ENCODE measurements at places on chromosomes 11 and 22.
A peak's percentile ranks its signal among the peaks of the same experiment; 100 is the strongest.

DNA sequence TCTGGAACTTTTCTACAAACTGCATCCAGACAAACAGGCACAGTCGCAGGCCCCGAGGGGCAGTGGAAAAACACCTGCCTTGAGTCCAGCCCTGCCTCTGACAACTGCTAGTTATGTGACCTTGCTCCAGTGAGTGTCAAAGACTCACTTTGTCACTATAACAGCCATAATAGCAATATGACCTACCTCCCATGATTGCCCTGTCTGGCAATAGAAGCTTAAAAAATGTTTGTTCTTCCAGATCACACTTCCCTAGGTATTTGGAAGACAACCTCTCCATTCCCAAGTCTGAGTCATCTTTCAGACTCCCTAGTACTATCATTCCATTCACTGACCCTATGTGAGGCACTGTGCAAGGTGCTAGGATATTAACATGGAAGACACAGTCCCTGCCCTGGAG lies 74.5 kb downstream of the RPL27A start:
- no peak for DNase-seq

DNA sequence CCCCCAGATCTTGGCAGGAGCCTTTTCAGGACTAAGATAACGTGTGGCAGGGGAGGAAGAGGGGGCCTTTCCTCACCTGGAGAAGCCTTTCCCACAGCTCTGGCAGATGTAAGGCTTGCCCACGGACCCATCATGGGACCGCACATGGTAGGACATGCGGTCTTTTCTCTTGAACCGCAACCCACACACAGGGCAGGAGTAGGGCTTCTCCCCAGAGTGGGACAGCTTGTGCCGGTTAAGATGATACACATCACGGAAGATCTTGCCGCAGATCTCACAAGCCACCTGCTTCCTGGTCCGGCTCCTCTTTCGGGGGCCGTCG lies 1.9 kb downstream of the PATZ1 start:
- DNase-seq: no peak

GRCh38 chr11:21774212-21774611 lies 418.7 kb upstream of the ANO5 start:
- no peak for DNase-seq

DNA sequence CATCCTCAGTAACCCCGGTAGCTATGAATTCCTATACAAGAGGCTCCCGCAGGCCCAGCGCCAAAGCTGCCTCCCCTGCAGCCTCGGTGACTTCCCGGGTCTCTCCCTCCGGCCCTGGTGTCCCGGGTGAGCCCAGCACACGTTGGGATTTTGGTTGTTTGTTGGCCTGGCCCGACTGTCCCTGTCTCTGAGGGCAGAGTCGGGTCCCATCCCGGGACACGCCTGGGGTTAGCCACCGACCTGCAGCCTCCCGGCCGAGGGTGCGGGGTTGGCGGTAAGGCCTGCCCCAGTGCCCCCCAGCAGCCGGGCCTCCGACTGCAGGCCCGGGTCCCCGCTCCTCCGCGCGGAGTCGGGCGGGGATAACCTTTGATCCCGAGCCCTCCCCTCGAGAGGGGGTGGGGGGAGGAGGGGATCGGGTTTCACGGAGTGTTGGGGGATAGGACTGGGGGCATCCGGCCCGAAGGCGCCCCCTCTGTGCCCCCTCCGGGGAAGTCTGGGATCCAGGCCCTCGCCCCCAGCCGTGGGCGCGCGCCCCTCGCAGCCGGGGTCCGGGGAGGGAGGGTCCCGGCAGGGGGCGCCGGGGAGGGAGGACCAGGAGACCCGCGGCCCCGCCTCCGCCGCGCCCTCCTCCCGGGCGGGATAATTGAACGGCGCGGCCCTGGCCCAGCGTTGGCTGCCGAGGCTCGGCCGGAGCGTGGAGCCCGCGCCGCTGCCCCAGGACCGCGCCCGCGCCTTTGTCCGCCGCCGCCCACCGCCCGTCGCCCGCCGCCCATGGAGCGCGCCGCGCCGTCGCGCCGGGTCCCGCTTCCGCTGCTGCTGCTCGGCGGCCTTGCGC lies at the start of gene FBLN1:
Gene FBLN1, plus strand, starts transcription at position 669 of the 835 bp plus-strand sequence. Its CDS starts 103 bp downstream, at position 772.
- no peak for DNase-seq

DNA sequence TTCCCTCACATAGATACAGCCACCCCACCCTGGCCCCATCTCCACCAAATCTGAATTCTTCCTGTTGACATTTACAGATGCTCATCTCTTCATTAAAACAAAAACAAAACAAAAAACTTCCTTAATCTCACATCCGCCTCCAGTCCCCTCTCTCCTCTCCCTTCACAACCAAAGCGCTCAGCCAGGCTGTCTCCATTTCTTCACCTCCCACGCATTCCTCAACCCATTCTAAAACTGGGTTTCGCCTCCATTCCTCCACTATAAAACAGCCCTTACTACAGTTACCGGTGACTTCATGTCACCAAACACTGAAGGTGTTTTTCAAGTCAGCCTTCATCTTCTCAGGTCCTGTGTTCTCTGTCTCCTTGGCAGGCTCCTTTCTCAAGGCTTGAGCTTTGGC lies 9.6 kb downstream of the BACE1-AS start:
- no peak for DNase-seq

- no peak for DNase-seq
Measured at GRCh38 chr22:44661659-44662569, 40.1 kb upstream of the PRR5 start.

- DNase-seq: no peak
Measured at GRCh38 chr11:129933891-129934290, 38.5 kb upstream of the NFRKB start.

DNA sequence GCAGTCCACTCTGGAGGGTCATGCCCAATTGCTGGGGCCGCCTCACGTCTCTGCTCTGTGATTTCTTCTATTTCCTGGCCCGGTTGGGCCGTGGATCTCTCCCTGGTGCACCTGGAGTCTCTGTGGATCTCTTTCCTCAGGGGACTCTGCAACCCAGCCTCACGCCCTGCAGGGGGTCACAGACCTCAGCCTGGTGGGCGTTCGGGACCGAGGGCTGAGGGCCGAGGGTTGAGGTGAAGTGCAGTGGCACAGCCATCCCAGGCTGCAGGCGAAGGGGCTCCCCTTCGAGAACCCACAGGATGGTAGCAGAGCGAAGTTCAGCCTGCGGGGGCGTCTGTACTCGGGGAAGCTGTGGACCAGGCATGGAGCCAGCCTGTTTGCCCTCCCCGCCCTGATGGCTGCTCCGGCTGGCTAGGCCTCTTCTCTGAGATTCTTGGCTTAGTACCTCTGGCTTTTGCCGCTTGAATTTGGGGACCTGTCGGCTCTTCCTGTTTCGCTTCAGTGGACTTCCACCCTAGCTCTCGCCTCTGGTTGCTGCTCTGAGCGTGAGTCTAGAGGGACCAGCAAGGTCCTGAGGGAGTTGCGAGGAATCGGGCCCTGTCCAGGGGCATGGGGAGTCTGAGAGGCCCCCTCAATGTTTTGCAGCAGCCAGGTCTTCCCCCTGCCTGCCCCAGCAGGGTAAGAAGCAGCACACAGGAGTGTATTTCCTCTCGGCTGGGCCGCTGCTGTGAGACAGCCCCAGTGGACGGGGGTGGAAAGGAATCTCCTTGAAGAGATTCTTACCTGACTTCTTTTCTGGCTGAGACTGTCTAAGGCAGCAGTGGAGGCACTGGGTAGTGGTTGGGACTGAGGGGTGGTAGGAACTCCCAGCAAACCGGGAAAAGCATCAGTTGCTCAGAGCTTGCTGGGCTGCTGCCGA lies 140.8 kb downstream of the TBC1D22A start:
- no peak for DNase-seq

DNA sequence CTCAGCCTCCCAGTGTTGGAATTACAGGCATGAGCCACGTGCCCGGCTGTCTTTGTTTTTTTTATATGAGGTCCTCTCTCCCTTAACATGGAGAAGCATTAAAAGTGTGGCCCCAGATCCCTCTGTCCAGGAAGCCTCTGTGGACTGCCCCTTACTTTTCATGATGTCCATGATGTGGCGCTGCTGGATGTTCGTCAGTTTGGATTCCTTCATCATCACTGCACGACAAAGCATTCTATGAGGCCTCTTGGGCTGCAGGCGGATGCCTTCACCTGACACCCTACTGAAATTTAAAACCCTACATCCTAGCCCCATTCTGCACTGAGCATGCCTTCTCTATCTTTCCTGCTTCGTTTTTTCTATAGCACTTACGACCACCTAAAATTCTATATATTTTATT lies 2.1 kb downstream of the C22orf23 start:
- DNase-seq: no peak

DNA sequence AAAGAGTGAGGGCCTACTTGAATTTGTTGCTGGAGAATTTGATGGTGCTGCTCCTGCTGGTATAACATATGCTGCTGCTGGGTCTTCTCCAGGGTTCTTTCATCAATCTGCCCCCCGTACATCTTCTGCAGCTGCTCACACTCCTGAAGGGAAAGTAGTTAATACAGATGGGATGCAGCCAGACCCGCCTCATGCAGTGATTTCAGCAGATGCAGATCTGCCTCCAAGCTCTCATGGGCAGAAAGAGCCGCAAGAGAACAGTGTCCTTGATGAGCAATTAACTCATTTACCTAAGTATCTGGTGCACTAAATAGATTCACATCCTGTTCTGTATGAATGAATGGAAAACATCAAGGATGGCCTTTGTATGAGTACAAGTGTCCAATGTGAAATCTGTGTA lies 24.8 kb upstream of the APOA1 start:
- DNase-seq: no peak

DNA sequence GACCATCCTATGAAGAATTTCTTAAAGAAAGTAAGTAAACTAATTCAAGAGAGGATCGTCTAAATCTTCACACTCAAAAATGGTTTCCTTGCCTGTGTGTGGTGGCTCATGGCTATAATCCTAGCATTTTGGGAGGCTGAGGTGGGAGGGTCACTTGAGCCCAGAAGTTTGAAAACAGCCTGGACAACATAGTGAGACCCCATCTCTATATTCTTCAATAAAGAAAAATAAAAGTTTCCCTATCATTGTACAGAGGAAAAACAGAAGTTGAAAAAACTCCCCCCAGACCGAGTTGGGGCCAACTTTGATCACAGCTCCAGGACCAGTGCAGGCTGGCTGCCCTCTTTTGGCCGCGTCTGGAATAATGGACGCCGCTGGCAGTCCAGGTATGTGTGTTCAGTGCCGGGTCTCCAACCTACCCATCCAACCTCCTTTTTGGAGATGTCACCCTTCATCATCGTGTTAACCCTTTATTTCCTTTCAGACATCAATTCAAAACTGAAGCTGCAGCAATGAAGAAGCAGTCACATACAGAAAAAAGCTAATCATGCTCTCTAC lies 3.0 kb downstream of the RPS25 start:
- DNase-seq: no peak

- no peak for DNase-seq
Measured at GRCh38 chr11:116654526-116654925, 118.3 kb downstream of the BUD13 start.

GRCh38 chr11:31619980-31620379 lies 110.4 kb downstream of the ELP4 start:
- DNase-seq: no peak

- no peak for DNase-seq
Measured at GRCh38 chr11:118117790-118118601, 31.2 kb upstream of the SMIM35 start.

DNA sequence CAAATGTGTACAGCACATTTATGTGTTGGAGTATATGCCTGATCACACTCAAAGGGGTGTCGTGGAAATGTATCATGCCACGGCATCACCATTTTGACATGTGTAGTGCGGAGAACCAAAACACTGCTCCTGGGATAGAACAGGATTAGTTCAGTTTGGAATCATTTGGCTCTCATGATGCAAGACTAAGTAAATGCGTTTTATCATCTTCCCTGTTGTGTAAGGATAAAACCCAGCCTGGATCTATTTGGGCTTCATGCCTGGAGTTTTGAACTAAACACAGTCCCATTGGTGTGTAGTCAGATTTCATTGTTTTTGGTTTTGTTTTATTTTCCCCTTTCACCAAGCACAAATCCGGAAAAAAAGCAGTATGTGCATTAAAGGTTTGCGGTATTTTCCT lies 574.3 kb downstream of the NTM start:
- DNase-seq: no peak

GRCh38 chr11:113817162-113817561 lies 37.6 kb downstream of the CLDN25 start:
- DNase-seq: no peak

GRCh38 chr11:67351275-67352005 lies 1.9 kb downstream of the POLD4 start:
- peak; percentile 47 for DNase-seq

GRCh38 chr11:2744166-2744565 lies 44.4 kb upstream of the KCNQ1OT1 start:
- DNase-seq: no peak

DNA sequence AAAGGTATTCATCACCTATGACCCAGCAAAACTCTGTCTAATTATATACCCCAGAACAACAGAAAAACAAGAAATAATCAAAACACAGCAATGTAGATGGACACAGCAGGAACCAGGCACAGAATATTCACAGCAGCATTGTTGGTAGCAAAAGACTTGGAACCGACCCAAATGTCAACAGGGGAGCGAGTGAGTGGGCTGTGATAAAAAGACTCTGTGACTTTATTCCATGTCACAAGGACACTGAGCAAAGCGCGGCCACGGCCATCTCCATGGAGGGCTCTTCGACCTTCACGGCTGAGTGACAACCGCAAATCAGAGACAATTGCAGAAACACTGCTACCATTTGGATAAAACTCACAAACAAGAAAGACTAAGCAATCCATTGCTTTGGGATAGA lies 1373.1 kb downstream of the TBC1D22A start:
- DNase-seq: no peak

DNA sequence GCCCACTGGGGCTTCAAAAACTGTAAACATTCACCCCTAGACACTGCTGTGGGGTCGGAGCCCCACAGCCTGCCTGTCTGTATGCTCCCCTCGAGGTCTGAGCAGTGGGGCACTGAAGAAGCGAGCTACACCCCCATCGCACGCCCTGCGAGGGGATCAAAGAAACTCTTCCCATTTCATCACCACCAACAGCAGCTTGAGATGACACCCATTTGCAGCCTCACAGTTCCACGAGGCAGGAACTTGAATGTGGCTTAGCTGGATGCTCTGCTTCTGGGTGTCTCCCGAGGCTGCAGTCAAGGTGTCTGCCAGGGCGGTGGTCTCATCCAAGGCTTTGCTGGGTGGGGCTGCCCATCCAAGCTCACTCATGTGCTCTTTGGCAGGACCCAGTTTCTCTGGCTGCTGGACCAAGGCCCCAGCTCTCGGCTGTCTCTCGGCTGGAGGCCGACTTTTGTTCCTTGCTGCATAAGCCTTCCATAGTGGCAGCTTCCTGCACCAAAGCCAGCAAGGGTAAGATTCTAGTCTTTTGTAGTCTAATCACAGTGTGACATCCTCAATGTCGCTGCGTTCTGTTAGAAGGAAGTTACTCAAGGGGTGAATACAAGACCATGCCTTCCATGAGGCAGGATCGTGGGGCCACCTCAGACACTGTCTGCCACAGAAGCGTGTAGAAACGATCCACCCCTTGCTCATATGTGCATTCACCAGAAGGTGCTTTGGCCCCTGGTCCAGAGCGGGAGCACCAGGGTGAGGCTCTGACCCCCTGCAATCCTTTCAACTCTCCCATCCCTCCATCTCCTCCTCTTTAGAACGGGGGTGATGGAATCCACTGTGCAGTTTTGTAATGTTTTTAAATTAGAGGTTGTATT lies 46.2 kb upstream of the SEPTIN5 start:
- no peak for DNase-seq
